Activated T-cell treated with anti-CD3 and anti-CD28 coated beads for 24 hours (primary cell): ENCODE measurements at places on chromosomes 2 and 18.

GRCh38 chr2:63000801-63001200 lies 49.8 kb upstream of the OTX1 start:
- DNase-seq = no peak

- no peak for DNase-seq
Measured at GRCh38 chr2:68293024-68293423, 26.7 kb downstream of the CNRIP1 start.

DNA sequence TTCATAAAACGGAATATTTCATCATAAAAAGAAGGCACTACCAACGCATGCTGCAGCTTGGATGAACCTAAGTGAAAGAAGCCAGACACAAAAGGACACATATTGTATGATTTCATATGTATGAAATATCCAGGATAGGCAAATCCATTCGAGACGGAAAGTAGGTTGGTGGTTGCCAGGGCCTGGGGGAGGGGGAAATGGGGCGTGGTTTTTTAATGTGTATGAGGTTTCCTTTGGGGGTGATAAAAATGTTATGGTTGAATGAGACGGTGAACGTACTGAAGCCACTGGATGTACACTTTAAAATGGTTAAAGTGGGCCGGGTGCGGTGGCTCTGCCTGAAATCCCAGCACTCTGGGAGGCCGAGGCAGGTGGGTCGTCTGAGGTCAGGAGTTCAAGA lies 20.0 kb upstream of the SPATA3 start:
- no peak for DNase-seq

- no peak for DNase-seq
Measured at GRCh38 chr2:15825276-15825980, 114.9 kb upstream of the MYCN start.

DNA sequence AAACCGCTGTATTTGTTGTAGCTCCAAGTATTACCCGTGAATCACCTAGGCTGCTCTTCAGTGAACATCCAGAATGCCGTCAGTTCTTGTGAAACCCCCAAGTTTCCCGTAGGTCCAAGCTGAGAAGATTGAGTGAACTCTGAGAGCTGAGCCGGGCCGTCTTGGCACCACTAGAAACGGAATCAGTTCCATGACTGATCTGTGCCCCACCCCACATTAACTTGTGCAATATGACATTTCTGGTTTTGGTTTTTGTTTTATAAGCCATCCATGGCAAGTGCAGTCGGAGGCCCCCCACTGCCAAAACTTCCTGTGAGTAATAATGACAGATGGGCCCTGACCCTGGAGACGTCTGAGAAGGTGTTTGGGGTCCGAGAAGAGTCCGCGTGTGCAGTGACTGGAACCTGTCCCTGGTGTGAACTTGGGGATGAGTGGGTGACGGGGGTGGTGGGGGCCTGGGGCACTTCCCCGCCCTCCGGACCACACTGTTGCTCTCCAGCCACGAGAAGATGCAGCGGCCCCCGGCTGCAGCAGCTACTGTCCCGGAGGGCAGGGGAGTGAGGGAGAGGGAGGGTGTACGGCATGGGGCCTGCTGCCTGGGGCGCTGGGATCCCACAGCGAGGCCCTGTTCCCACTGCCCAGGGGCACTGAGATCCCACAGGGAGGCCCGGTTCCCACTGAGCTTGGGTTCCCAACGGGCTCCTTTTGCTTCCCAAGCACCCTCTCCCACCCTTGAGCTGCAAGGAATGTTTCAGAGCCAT lies 26.5 kb downstream of the NFATC1 start:
- DNase-seq = no peak

DNA sequence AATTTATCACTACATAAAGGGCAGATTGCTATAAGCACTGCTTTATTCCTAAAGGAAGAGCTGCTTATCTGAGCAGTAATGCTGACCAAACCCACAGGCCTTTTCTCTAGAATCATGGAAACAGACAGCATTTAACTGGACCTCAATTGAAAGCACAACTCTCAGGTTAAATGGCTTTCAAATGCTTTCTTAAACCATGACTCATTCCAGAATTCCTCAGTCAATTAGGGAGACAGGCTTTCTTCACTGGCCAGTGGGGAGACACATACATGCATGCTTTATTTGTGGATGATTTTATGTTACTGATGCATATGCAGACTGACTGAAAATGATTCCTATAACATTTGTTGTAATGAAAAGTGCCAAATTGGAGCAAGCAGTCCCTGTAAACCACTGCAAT lies 114.6 kb downstream of the ACVR1 start:
- DNase-seq = no peak

DNA sequence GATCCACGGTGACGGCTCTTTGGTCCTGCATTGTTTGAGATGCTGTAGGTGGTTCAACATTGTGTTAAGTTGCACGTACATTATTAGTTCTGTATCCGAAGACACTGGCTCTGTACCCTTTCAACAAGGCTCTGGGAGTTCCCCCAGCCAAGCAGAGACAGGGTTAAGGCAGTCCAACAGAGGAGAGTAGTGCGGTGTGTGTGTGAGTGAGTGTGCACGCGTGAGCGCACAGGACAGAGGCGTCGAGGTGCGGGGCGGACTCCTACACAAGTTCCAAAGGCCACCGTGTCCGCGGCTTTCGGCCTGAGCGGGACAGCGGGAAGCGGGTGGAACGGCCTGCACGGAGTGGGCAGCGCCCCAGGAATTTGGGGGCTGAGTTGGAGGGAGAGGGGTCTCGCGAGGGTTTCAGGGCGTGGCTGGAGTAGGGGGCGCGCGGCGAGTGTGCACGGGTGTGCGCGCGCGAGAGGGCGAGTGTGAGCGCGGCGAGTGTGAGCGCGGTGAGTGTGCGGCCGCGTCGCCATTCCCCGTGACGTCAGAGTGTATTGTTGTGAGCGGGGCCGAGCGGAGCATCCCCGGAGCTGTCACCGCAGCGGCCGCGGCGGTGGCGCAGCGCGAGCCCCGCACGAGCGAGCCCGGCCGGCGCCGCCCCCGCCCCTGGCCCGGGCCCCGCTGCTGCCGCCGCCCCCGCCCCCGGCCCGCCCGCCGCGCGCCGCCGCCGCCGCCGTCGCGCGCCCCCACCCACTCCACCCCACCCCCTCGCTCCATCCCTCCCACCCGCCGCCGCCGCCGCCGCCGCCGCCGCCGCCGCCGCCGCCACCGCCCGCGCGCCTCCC lies at the start of gene ASXL3:
ASXL3 (plus strand) TSS at position 535 of the 833 bp plus-strand sequence. CDS start 413 bp downstream, outside the sequence.
- no peak for DNase-seq

DNA sequence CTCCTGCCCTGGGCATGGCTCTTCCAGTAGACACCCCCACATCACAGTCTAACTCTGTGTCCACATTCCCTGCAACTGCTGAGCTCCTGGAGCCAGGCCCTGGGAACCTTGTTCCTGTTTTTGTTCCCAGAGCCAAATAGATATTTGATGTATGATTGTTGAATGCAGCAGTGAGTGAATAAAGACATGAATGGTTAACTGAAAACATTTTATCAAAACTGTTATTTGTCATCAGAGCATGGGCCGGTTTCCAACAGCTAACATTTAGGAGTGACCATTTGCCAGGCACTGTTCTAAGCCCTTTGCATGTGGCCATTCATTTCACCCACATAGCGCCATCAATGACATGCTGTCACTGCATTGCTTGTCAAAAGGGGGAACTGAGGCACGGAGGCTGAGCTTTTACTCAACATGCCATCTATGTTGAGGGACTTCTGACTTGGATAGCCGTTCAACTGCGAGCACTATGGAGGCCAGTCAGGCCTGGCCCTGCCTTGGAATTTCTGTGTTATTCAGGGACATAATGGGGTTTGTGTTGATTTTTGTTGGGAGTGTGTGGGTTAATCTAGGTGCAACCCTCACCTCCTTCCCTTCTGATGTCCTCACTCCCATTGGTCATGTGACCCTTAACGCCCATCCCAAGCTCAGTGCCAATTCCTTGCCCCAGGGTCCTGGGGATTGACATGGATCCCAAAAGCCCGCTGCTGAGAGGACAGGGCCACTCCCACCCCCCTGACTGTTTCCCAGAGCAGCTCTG lies 12.6 kb downstream of the IL1R1 start:
- no peak for DNase-seq

DNA sequence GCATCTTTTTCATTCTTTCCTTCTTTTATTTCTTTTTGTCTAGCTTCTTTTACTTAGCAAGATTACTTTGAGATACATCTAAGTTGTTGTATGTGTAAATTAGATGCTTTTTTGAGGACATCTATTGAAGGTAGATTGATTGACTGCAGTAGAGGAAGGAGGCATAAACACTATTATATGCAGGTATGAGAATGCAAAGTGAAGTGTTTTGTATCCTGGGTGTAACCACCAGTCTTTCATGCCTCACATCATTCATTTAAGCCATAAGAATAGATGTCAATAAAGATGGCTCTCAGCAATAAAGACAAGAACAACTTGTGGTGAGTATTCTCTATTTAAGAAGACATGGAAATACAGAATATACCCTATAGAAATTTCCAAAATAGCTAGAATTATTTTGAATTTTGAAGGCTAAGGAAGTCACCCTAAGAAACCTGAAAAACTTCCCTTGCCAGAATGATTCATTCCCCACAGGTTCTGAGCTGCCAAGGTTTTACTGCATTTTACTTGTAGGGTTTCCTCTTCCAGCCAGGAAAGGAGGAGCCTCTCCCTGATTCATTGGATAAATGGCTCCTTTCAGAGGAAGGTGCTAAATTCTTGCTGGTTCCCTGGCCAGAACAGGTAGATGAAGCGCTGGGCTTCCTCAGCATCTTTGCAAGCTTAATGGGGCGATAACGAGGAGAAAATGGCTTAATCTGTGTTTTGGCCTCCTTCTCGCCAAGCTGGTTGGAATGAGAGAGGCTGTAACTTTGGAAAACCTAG lies 279.8 kb upstream of the SLC14A2 start:
- no peak for DNase-seq

DNA sequence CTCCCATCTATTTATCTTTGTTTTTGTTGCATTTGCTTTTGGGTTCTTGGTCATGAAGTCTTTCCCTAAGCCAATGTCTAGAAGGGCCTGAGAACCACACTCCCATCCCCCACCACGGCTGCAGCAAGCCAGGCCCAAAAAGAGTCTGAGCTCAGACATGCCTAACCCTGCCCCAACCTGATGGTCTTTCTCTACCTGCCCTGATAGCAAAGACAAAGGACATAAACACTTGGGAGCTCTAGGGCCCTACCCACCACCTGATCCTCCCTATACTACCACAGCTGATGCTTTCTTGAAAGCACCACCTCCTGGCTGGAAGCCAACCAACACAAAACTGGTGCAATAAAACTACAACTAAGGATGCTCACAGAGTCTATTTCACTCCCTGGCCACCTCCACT lies 233.4 kb downstream of the WDR7 start:
- DNase-seq = no peak

DNA sequence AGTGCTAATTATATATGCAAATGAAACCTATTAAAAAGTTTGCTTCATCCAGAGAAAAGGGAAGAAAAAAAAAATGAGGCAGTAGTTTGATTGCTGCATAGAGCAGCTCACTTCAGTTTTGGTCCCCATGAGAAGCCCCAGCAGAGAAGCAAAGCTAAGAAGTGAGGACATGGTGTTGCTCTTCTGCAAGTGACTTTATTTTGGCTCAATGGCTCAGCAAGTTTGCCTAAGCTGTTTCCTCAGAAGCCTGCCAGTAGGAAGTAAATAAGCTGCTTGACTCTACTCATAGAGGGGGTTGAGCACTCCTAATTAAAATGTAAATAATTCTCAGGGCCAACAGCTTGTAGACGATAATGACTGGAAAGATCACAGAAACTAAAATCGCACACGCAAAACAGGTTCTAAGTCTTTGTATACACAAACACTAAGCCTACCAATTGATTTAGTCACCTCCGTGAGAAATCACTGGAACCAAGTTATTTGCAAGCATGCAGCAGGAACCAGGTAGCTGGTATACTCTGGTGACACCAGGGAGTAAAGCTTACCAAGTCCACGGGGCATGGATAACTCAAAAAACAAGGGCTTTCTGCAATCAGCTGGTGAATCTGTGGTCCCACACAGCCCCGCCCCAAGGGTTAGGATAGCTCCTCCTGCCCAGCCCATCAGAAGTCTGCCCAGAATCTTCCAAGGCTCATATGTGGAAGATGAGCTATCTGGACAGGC lies 39.7 kb upstream of the NABP1 start:
- no peak for DNase-seq

GRCh38 chr18:78579854-78580577 lies 399.6 kb upstream of the SALL3 start:
- no peak for DNase-seq

GRCh38 chr2:117982376-117983033 lies 31.4 kb downstream of the CCDC93 start:
- DNase-seq = no peak

- no peak for DNase-seq
Measured at GRCh38 chr2:164896634-164897355, 55.2 kb upstream of the COBLL1 start.

GRCh38 chr2:134154246-134154645 lies 99.6 kb upstream of the MGAT5 start:
- no peak for DNase-seq

DNA sequence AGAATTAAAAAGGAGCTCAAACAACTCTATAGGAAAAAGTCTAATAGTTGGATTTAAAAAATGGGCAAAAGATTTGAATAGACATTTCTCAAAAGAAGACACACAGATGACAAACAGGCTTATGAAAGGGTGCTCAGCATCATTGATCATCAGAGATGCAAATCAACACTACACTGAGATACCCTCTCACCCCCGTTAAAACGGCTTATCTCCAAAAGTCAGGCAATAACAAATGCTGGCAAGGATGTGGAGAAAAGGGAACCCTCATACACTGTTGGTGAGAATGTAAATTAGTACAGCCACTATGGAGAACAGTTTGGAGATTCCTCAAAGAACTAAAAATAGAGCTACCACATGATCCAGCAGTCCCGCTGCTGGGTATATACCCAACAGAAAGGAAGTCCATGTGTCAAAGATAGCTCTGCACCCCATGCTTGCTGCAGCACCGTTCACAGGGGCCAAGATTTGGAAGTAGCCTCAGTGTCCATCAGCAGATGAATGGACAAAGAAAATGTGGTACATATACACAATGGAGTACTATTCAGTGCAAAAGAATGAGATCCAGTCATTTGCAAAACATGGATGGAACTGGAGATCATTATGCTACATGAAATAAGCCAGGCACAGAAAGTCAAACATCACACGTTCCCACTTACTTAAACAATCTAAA lies 46.7 kb upstream of the B3GNT7 start:
- no peak for DNase-seq

GRCh38 chr2:34627003-34627402 lies 1027.9 kb upstream of the FAM98A start:
- DNase-seq = no peak

GRCh38 chr2:3172265-3172935 lies 205.2 kb downstream of the EIPR1 start:
- DNase-seq = no peak

DNA sequence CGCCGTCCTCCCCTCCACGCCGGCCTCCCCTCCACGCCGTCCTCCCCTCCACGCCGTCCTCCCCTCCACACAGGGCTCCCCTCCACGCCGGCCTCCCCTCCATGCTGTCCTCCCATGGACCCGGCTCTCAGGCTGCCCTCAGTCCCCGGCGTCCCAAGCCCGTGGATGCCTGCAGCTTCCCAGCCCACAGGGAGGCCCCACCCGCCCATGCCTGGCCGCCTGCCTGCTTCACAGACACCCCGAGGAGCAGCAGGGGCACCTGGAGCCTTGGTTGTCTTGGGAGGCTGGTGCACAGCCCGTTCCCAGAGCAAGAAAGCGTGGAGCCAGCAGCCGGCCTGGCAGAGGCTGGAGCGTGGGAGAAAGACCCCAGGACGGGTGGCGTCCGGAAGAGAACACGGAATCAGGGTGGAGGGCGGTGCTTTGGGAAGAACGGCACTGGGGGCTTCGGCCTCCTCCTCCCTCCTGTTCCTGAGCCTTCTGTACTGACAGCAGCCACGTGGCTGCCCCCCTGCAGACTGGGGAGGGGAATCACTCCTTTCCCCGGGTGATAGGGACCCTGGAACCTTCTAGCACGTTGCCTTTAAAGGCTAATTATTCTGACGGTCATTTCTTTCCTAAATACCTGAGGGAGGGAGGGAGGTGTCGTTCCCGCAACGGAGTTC lies 26.2 kb upstream of the KCNG2 start:
- DNase-seq = no peak
